CD4-positive, alpha-beta T cell treated with Interferon alpha-2 for 1 hour (primary cell): ENCODE measurements at places on chromosomes 4 and X.

DNA sequence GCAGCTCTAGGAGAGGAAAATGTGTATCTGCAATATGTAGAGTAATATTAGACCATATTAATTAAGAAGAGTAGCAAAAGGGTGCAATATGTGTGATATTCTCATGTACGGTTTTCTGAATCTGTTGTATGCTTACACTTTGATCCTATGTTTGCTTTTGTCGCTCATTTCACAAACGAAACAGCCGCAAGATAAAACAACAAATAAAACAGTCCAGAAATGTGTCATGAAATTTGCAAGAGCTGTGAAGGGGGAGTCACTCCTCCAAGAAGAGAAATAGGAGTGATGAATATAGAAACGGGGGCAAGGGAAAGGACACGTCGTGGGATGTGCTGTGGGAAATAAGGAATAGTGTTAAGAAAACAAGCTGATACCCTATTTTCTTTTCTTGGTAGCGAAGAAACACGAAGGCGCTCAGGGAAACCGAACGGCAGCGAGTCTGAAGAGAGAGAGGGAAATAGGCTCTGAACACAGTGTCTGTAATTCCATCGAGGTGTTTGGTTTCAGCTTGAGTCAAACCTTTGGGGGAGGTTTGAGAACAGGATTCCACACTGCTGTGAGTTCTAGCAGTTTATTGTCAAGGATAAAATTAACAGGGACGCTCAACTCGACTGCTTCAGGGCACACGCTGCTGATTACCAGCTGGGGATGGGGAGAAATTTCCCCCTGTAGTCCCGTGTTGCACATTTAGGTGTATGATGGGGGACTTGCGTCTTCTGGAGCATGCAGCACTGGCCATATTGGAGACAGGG is 595.6 kb upstream of the TENM3 start:
- DNase-seq: no peak

- no peak for DNase-seq
These were observed 668.8 kb upstream of the PRKX start for GRCh38 chrX:4382273-4382672.

DNA sequence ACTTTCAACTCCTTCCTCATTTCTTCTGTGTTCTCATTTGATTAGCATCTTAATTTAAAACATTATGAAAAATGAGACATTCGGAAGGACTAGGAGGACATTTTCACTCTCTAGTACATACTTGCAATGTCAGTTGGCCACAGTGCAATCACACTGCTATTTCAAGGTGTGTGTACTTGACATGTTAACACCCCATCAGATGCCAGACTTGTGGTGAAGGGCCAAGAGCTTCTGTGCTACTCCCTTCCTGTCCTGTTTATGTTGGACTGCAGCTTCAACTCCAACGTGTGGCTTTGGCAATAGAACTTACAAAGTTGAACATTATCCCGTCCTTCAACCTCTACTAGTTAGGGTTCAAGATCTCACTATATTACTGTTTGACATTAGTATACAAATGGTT is 221.0 kb downstream of the PALLD start:
- DNase-seq: no peak

DNA sequence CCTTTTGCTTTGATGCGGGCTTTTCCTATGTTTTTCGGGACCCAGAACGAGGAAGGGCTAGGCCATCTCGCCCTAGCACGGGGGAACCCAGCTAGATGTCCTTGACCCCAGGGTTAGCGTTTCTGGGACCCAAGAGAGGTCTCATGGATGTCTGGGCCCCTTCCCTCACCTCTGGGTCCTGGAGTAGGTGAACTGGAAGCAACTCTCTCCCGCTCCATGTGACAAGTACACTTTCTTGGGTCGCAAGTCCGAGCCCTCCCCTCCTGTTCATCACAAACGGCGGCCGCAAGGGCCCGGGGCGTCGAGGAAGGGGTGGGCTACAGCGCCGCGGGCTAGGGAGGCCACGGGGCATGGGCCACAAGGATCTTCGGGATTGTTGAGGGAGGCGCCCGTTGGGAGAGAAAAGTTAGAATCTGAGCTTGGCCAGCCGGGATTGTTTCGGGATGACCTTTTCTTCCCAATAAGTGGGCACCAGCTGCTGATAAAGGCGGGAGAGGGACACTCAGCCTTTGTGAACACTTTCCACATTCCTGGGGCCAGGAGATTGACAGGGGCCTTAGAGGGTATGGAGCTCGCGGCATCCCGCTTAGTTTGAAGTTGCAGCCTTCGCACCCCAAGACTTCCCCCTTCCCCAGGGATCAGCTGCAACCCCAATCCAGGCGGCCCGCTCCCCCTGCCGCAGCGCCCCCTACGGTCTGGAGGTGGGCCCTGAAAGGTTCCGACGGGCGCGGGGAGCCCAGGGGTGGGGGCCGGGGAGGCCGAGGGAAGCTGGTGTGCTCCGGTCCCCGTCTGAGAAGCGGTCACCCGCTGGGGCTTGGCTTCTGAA is 136.9 kb upstream of the ZIC3 start:
- DNase-seq: no peak

DNA sequence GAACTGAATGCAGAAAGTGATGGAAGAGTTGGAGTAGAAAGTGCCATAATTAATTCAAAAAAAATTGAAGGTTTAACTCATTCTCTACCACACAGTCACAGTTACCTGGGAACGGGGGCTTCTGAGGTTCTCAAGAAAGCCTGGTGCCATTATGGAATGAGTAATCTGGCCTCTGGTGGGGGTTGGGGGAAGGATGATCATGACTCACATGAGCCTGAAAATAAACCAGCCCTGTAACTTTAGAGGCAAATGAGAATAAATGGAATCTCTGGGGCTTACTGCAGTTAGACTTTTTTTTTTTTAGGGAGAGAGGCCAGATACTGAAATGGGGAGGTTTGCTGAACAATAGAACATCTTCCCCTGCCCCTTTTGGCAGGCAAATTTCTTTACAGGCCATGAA is 55.3 kb downstream of the SOD3 start:
- no peak for DNase-seq

DNA sequence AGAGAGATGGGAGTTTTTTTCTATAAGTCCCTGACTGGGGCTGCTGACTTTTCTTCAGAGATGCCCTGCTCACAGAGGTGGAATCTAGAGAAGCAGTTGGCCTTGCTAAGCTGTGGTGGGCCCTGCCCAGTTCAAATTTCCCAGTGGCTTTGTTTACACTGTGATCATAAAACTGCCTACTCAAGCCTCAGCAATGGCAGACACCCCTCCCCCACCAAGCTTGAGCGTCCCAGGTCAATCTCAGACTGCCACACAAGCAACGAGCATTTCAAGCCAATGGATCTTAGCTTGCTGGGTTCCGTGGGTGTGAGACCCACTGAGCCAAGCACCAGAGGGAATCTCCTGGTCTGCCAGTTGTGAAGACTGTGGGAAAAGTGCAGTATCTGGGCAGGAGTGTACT is 199.8 kb upstream of the WDFY3 start:
- DNase-seq: no peak

GRCh38 chr4:186249785-186250754 is 15.9 kb upstream of the F11 start:
- DNase-seq: no peak

DNA sequence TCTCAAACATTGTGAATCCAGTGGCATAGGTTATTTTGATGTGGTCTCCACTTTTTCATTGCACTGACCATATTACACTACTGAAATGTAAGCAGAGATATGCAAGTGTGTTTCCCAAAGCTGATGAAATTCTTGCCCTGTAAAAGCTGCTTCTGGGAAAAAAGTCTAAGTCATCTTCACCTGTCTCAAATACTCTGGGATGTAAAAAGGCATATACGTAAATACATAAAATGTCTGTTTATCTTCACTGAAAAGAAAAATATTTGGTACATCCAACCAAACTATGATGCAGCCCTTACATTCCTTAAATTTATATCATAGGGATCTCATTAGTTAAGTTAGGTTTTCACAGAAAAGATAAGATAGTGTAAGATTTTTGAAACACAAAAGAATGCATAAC is 7.9 kb downstream of the KDR start:
- no peak for DNase-seq

- DNase-seq: no peak
These were observed 32.7 kb upstream of the GLRA2 start for GRCh38 chrX:14496674-14497073.

DNA sequence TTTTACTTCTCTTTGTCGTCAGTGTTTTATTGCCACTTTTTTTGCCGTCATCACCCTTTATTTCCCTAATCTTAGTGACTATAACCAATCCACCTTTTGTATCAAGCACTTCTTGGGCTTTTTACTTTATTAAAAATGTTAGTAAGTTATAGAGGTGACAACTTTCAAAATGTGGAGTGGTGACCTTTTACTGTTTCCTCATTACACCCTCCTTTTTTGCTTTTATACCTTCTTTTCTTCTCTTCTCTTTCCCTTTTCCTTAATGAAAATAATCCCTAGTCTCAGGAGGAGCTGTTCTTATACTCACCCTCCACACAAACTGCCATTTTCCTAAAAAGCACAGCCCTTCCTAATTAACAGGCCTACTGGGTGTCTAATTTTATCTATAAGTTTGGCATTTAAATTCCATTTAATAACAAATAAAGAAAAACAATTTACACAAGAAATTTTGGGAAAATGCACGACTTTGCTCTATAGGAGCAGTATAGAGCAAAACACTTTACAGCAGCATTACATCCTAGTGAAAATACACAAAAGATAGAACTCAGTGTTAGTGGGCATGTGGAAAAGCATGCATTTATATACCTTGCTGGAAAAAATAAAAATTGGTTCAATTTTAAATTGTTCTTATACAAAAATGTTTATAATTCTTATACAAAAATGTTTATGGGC is 27.3 kb downstream of the BBS12 start:
- DNase-seq: no peak

DNA sequence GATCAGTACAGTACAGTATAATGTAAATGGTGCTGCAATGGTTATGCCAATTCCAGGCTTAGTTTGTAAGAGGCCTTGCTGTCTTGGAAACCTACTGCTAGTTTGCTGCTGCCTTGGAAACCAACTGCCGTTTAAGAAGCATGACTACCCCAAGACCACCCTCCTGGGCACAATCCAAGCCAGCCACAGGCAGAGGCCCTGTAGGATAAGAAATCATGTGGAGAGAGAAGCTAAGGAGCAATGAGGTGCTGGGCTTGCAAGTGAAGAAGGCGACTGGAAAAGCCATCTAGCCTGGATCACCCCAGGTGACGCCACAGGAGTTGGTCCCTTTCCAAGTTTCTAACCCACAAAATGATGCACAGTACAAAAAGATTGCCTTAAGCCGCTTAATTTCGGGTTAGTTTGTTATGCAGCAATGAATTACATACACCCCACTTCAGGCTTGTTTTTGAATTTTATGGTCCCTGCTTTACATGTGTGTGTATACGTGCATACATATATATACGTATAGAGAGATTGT is 16.9 kb downstream of the ZFP42 start:
- no peak for DNase-seq

DNA sequence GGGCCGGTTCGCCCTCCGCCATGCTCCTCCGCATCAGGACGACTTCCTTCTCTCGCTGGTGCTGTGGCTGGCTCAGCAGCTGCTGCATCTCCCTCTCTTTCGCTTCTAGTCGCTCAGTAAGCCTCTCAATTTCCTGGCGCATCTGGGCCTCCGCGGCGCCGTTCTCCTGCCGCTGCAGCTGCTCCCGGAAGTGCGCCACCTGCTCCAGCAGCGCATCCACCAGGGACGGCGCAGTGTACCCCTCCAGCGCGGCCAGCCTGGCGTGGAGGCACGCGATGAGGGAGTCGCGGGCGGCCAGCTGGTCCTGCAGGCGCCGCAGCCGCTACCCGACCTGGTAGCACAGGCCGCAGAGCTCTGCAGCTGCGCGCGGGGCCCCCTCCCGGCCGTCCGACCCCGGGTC is 97.4 kb upstream of the MED14 start:
- DNase-seq: no peak

- DNase-seq: no peak
These were observed 139.7 kb upstream of the GLRA2 start for GRCh38 chrX:14389682-14390081.

DNA sequence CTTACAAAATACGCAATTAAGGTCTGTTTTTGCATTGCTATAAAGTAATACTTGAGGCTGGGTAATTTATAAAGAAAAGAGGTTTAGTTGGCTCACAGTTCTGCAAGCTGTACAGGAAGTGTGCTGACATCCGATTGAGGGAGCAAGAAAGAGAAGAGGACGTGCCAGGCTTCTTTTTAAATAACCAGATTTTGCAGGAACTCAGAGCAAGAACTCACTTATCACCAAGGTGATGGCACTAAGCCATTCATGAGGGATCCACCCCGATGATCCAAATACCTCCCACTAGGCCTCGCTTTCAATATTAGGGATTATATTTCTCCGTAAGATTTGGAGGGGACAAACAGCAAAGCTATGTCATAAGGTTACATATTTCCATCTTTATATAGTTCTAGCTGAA is 456.7 kb downstream of the GLUD2 start:
- no peak for DNase-seq
